Regular cardiac myocyte (primary cell): ENCODE measurements at places on chromosomes 3 and 15. TPM values are rescaled to one million over a fixed set of nuclear protein-coding genes. Genes with fewer than 3 reads are reported as not detected.

CIP2A gene
- 7.0 and 37.6 TPM in 2 replicates for total RNA-seq

RPL39L gene
- total RNA-seq, result 10.7 and 42.0 TPM in 2 replicates

HHLA2 gene
- total RNA-seq, result under 0.01 TPM in 1 of 2 replicates, not detected in the other

CYP1A2 gene
- not detected in 2 replicates for total RNA-seq

THRB gene
- 0.19 and 1.4 TPM in 2 replicates for total RNA-seq

WDR49 gene
- total RNA-seq, result under 0.01 TPM in 1 of 2 replicates, not detected in the other

ERICH6 gene
- under 0.01 TPM in 1 of 2 replicates, not detected in the other for total RNA-seq

ESYT3 gene
- 0.19 and 1.4 TPM in 2 replicates for total RNA-seq

LMCD1 gene
- total RNA-seq, result 67.9 and 250 TPM in 2 replicates

ECE2 gene
- total RNA-seq, result not detected in 2 replicates

SLC41A3 gene
- total RNA-seq, result 33.7 and 76.7 TPM in 2 replicates

ZNF774 gene
- 1.7 and 3.1 TPM in 2 replicates for total RNA-seq

MYL3 gene
- total RNA-seq, result not detected in 2 replicates

HOMER2 gene
- total RNA-seq, result 2.1 and 44.8 TPM in 2 replicates
